ENCODE measurements at places on chromosomes 11 and 22.
A peak's percentile ranks its signal among the peaks of the same experiment; 100 is the strongest.

DNA sequence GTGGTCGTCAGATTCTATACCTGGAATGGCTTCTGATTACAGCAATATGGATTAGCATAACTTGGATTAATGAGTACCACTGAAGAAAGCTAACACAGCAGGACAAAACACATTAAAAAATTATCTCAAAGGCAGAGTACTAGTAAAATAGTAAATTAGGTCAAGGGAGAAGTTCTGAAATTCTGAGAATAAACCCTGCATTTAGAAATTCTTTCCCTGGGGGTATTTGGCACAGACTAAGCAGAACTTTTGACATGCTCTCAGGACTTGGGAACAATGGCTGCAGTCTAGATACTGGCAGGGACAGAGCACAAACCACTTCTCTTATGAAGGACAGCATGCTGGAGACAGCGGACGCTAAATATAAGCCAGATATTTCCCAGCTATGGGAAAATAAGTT lies 85.6 kb upstream of the GRIA4 start:
- DNase-seq: no peak

- DNase-seq: no peak
Measured at GRCh38 chr11:115222218-115222862, 281.9 kb downstream of the CADM1 start.

DNA sequence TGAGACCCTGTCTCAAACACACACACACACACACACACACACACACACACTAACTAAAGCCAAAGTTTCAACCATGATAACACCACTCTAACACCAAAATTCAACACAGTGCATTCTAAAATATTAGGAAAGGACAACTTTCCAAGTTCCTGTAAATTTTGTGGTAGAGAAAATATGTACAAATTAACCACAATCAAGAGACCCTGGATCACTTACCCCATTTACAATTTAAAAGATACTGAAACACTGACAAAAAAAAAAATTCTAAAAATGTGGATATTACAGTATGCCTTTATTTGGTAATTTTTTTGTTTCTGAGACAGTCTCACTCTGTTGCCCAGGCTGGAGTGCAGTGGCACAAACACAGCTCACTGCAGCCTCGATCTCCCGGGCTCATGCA lies 9.7 kb downstream of the MRTFA start:
- DNase-seq: no peak

DNA sequence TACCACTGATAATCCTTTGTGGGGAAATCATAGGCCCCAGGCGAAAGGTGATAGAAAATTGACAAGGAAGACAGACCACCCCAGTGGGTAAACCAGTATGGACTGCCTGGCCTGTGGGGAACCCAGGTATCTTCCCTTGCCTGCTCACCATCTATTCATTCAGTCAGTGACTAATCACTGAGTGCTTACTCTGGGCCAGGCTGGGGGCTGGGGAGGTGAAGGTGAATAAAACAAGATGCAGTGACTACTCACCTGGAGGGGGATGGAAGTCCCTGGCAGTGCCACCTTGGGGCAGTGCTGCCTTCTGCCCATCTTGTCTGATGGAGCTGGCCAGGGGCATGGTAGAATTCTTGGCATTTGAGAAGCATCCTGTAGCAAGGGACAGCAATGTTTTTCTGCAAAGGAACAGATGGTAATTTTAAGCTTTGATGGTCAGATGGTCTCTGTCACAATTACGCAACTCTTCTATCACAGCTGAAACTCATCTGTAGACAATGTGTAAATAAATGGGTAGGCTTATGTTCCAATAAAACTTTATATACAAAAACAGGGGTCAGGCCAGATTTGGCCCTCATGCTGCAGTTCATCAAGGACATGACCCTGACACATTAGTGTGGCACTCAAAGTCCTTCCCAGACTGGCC lies 4.6 kb downstream of the ISX start:
- no peak for DNase-seq

- peak; percentile 74 for DNase-seq
Measured at GRCh38 chr11:17354601-17354991, 3.0 kb downstream of the NCR3LG1 start.

Data from NCI-H526 treated with DMSO at 0.1 percent for 48 hours (cell line).